Substantia nigra (tissue), 51 donors: ENCODE measurements at places on chromosomes 6 and 20.
A peak's percentile ranks its signal among the peaks of the same experiment; 100 is the strongest.

- DNase-seq: no peak
Measured at GRCh38 chr6:106090001-106090400, 3.9 kb downstream of the PRDM1 start.

- DNase-seq: no peak
Measured at GRCh38 chr20:19566226-19566945, 191.7 kb upstream of the RIN2 start.

DNA sequence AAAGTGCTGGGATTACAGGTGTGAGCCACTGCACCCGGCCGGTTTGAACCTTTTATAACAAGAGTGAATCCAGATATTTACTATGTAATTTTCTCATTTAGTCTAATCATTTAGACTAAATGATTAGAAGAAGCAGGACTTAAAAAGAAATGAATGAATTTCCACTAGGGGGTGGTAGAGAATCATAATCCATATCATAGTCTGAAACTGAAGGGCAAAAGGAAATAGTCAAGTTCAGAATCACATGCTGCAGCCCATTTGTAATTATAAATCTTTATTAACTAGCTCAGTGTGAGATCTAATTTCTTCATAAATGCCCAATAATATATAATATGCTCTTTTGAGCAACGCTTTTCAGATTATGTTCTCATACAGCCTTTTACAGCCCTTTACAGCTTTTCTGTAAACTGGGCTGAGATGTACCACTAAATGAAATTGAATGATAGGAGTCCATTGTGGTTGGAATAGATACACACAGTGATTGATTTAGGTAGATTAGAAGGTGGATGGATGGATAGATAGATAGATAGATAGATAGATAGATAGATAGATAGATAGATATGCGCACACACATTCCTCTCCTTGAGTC, 31.8 kb downstream of the PSMB9 start:
- DNase-seq: no peak

- DNase-seq: no peak
Measured at GRCh38 chr6:21971541-21971940, 325.3 kb downstream of the PRL start.

DNA sequence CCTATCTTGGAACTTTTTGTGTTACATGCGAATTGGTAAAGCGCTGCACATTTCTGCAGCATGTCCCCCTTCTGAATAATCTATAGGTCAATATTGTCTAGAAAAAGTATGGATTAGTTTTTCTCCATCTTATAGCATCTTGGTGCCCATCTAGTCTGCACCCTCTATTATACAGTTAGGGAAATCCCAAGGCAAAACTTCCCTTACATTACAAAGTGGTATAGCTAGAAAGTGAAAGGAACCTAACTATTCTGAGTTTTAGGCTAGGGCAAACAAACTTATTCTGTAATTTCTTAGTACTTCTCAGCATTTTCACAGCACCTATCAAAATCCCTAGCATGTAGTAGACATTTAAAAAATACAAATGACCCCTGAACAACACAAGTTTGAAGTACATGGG, 133.5 kb upstream of the CCDC28A start:
- DNase-seq: no peak

GRCh38 chr6:148257810-148258209, 84.8 kb upstream of the SASH1 start:
- DNase-seq: no peak

DNA sequence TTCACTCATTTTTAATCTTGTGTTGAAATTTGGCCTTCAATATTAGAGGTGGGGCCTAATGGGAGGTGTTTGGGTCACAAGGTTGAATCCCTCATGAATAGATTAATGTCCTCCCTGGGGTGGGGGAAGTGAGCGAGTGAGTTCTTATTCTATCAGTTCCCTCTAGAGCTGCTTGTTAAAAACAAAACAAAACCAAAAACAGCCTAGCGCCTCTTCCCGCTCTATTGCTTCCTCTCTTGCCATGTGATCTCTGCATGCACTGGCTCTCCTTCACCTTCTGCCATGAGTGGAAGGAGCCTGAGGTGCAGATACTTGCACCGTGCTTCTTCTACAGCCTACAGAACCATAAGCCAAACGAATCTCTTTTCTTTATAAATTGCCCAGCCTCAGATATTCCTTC, 89.6 kb upstream of the SLC35F1 start:
- no peak for DNase-seq

GRCh38 chr6:139518556-139519091, 144.2 kb upstream of the CITED2 start:
- DNase-seq: no peak

- DNase-seq: peak; percentile 11
Measured at GRCh38 chr6:31094389-31094881, 17.9 kb downstream of the C6orf15 start.

DNA sequence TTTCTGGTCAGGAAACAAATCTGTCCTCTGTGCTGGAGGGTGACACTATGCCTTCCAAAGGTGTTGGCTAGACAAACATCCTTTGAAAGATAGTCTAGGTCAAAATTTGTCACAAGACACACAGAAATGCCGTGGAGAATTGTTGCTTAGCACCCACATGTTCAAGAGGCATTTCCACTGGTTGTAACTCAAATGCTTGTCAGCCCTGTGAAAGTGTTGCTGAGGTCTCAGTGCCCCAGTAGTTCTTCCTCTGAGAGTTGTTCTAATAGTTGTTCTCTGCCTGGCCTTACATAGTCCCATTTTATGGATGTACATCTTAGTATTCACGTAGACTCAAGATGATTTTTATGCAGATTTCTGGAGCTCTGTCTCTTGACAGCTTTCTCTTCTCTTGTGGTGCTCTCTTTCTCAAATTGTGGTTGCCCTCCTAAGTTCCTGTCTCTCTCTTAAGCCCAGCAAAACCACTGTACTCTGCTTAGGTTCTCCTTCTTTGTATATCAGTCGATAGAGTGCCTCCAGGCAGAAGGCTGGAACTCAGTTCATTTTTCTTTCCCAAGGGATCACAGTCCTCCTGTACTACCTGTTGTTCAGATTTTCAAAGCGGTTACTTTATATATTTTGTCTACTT, 39.5 kb upstream of the REV3L start:
- DNase-seq: no peak

GRCh38 chr6:25377664-25378063, 98.5 kb downstream of the CARMIL1 start:
- no peak for DNase-seq

DNA sequence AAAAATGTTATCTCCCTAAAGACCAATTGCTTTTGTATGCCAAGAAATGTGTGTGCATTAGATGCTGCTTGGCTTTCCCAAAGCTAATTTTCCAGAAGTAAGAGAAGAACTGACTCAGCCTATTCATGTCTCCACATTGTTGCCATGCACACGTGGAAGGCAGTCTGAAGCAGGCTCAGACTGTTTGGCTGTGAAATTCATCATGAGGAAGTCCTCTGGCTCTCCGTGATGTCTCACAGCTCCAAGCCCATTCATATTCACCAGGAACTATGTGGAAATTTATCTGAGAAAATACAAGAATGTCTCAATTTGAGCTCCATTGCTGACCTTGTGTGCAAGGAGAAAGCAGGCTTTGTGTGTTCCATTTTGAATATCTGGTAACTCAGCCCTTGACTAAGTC, 1022.2 kb upstream of the GJE1 start:
- DNase-seq: no peak

- DNase-seq: no peak
Measured at GRCh38 chr6:153816366-153816765, 222.7 kb upstream of the OPRM1 start.

GRCh38 chr20:50579511-50579910, 69.3 kb downstream of the PTPN1 start:
- DNase-seq: no peak

DNA sequence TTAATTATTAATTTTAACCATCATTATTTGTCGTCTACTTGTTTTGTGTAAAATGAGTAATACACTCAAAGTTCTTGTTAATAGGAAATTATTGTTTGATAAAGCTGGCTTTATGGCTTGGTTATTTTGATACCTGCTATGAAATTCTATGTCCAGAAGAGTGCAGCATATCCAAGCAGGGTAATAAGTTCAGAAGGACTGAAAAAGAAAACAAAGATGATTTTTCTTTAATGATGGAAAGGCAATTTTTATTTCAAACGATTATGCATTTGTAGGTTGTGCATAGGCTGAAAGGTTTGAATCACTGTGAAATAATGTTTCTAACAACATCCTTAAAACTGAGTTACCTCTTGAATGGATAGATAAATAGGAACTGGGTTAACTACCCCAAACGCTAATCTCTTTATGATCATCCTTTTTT, 1.4 kb upstream of the MAN1A1 start:
- DNase-seq: no peak

DNA sequence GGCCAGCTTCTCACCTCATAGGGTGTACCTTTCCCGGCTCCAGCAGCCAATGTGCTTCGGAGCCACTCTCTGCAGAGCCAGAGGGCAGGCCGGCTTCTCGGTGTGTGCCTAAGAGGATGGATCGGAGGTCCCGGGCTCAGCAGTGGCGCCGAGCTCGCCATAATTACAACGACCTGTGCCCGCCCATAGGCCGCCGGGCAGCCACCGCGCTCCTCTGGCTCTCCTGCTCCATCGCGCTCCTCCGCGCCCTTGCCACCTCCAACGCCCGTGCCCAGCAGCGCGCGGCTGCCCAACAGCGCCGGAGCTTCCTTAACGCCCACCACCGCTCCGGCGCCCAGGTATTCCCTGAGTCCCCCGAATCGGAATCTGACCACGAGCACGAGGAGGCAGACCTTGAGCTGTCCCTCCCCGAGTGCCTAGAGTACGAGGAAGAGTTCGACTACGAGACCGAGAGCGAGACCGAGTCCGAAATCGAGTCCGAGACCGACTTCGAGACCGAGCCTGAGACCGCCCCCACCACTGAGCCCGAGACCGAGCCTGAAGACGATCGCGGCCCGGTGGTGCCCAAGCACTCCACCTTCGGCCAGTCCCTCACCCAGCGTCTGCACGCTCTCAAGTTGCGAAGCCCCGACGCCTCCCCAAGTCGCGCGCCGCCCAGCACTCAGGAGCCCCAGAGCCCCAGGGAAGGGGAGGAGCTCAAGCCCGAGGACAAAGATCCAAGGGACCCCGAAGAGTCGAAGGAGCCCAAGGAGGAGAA, 10.5 kb downstream of the GNAS-AS1 start:
- DNase-seq: no peak

GRCh38 chr6:69398729-69399128, 398.1 kb downstream of the LMBRD1 start:
- peak; percentile 2 for DNase-seq
